Activated T-helper 1 cell treated with anti-CD3 and anti-CD28 coated beads, Interleukin-2, amount 50 U/mL, for 16 hours (primary cell): ENCODE measurements at places on chromosomes 1 and 21.

- DNase-seq = no peak
Measured at GRCh38 chr1:224670506-224670905, 54.4 kb downstream of the CNIH3 start.

DNA sequence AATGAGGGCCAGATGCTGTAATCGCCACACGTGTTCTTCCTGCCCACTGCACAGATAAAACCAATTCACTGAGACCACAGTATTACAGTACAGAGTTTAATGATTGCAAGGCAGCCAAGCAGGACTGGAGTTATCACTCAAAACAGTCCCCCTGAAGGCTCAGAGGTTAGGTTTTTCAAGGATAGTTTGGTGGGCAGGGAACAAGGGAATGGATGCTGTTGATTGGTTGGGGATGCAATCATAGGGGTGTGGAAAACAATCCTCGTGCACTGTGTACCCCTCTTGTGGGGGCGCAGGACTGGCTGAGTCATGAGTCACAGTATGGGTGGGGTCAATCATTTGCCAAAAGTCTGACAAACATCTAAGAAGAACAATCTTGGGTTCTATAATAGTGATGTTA, 12.4 kb upstream of the USP1 start:
- no peak for DNase-seq

DNA sequence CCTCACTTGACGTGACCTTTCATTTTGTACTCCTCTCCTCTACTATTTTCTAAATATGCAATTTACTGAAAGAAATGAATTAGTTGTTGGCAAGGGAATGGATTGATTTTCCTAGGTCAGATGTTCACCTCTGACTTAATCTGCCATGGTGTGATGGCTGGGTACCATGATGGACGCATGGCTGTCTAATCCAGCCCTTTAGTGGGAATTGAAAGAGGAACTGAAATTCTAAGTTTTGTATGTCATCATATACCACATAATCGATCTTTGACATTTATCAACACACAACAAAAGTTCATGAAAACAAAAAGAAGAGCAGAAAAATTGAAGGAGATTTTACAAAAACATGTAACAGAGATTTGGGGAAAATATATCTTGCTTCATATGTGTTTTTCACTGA, 331.3 kb upstream of the SNX7 start:
- no peak for DNase-seq

DNA sequence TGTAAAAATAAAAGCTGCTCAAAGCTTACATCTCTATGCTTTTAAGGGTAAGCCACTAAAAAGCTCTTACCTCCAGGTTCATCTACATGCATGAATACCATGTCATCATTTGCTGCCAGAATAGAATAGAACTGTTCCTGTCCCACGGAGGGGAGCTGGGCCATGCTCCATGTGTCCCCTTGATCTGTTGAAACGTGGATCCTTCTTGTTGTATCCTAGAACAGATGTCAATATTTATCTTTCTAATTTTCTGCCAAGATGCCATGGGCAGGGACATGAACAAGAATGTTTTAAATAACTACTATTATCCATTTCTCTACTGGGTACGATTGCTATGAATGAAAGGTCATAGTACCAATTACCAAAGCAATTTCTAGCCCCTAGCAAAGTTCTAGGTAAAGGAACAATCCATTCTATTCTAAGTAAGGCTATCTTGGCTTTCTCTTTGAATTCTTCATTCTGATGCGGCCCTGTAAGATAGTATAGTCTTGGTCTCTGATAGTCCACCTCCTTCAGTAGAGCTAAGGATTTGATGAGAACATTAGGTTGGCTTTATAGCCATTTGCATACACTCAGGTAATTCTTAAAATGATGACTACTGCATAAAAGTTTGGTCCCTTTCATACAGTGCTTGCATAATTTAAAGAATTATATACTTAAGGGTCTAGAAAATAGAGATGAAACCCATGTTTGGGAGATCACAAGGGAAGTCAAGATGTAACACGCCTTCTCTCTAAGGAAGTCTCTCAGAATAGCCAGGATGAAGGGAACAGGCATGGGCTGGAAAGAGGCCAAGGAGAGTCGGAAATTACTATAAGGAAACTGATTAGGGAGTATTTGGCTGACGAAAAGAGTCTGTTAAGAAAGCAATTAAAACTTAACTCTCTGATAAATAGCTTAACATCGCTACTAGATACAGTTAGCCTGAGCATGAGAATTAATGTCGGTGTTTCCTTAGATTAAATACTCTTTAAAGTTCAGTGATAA, 35.4 kb upstream of the MYBPHL start:
- no peak for DNase-seq
